Right ventricle myocardium superior (tissue), 1 donor: ENCODE measurements at places on chromosomes 5 and 9.
A peak's percentile ranks its signal among the peaks of the same experiment; 100 is the strongest.

DNA sequence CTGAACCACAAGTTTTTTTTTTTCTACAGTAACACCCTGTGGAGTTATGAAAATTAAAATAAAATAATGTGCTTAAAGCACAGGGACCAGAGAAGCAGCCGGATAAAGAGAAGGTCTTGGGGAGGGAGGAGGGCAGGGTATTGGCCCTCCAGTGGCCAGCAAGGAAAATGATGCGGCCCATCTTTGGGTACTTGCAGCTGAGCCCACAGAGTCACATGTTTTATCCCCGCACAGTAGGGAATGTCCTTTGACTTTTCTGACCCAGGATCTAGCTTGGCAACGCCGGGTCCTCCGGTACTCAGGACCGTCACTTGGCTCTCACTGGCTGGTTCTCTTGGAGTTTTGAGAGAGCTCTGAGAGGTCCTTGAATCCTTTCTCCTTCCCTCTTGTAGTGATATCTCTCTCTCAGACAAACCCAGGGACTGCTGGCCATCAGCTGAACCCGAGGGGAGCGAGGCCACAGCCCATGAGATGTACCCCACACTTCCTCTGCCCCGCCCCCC, 35.3 kb upstream of the HSPA9 start:
- no peak for DNase-seq

GRCh38 chr9:85302938-85303756, 438.6 kb downstream of the AGTPBP1 start:
- no peak for DNase-seq

GRCh38 chr5:120101771-120102170, 362.3 kb upstream of the PRR16 start:
- no peak for DNase-seq

- DNase-seq, result no peak
Measured at GRCh38 chr5:114957384-114957783, 212.3 kb downstream of the TRIM36 start.

GRCh38 chr5:86354664-86355063, 263.1 kb upstream of the COX7C start:
- DNase-seq, result no peak

DNA sequence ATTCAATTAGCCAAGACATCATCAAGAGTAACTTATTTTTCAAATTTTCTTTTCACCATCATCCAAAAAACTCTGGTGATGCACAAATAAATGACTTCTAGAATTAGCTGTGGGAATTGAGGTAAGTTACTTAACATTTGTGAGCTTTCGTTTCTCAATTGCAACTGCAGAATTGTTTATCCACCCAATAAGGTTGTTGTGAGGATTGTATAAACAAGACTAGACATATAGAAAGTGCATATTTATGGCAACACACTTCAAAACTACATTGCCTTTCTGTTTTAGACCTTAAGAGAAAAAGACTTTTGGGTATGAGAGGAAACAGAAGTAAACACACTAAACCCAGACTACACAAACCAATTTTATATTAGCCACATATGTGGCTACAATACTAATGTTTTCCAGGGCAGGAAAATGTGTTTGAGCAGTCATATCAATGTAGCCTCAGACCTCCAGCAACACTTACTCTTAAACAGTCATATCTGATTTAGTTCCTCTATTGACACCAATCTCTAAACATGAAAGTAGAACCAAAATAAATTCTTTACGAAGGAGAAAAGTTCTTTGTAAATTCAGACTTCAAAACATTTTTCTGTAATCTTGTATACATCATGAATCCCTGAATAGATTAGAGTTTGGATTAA, 488.0 kb upstream of the CYLC2 start:
- no peak for DNase-seq

- DNase-seq, result no peak
Measured at GRCh38 chr9:128059365-128059983, 7.6 kb downstream of the NAIF1 start.

- DNase-seq, result no peak
Measured at GRCh38 chr9:9299134-9299533, 1313.7 kb downstream of the PTPRD start.

DNA sequence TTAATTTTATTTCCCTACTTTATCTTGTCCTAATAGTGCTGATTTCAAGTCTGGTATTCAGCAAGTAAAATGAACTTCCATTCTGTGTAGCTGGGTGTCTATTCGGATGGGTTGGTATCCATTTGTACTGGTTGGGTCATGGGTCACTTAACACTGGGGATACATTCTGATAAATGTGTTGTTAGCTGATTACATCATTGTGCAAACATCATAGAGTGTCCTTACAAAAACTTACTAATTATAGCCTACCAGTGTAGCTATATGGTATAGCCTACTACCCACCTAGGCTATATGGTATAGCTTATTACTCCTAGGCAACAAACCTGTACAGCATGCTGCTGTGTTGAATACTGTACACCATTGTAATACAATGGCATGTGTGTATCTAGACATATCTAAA, 1373.7 kb upstream of the DMAC1 start:
- no peak for DNase-seq

GRCh38 chr9:121598965-121599871, 52.2 kb upstream of the DAB2IP start:
- DNase-seq, result peak; percentile 85

GRCh38 chr5:57277085-57277484, 103.2 kb downstream of the GPBP1 start:
- DNase-seq, result no peak

- DNase-seq, result no peak
Measured at GRCh38 chr9:37555786-37556185, 20.4 kb downstream of the FBXO10 start.

DNA sequence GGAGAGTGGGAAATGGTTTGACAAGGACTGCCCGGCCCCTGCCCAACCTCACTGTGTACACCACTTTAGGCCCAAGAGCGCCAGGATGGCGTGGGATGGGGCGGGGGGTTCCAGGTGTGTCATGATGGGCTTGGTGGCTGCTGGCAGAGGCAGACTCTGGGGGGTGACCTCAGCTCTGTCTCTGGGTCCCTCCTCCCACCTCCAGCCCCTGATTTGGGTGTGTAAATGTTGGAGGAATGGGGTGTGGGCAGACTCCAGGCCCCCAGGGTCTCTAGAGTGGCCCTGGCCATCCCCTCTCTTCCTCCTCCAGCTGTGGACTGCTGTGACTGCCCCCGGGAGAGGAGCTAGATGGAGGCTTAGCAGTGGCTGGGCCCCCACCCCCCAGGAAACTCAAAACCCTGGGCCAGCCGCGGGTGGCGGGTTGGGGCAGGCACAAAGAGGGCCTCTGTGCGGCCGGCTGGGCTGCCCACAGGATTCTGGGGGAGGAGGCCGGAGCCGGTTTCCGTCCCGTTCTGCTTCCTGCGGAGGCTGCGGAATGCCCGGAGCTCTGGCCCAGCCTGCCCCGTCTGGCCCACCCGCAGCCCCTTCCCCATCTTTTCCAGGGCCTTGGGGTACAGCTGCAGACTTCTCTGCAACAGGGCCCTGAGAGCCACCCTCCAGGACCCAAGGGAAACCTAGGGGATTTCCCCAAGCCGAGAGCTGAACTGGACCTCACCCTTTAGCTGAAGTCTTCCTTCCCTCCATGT, 23.1 kb downstream of the CXXC5 start:
- DNase-seq, result no peak

DNA sequence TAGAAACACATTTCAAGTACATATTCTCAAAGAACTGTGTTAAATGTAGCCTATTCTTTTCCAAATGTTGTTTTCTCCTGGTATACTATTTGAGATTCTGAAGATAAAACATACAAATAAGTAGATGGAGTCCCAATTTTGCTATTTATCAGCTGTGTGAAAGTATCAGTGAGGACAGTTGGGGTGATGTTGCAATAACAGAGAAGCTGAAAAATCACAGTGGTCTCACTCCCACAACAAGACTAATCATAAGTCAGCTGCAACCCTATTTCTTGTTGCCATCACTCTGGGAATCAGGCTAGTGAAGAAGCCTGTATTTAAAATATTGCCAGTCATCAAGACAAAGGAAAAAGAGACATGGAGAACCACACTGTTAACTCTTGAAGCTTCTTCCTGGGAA, 25.9 kb upstream of the LURAP1L start:
- DNase-seq, result no peak

- DNase-seq, result no peak
Measured at GRCh38 chr9:26856413-26857032, 36.1 kb downstream of the CAAP1 start.

GRCh38 chr9:106596984-106597383, 266.0 kb upstream of the ZNF462 start:
- no peak for DNase-seq

- no peak for DNase-seq
Measured at GRCh38 chr5:138983984-138984383, 108.8 kb upstream of the LRRTM2 start.

DNA sequence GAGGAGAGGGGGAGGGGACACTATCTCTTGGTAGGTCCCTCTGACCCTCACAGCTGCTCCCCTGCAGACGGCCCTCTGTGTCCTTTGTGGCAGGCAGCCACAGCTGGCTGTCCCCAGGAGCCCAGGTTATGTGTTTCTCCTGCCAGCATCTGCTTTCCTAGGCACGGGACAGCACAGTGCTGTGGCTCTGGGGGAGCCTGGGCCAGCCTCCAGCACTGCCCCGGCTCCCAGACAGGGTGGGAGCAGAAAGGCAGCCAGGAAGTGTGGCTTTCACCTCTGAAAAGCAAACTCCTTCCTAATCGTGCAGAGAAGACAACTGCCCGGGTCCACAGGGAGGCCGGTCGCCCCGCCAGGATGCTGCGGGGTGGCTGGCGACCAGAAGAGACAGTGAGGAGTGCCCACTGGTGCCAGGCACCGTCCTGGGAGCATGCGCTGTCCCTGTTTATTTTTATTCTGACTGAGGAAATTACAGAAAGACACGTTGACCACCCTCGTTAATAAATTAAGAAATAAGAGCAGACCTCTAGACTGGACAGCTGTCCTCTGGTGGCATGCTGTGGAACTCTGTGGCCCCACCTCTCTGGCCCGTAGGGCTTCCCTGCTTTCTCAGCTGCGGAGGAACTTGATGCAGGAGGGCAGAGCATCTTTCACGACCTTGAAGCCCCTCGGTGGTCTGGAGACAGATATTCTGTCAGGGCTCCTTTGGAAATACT, 240.3 kb downstream of the FANCC start:
- no peak for DNase-seq

- no peak for DNase-seq
Measured at GRCh38 chr9:72025906-72026305, 34.5 kb downstream of the C9orf57 start.
